T-helper 17 cell (primary cell): ENCODE measurements at places on chromosomes 16 and 17.

- no peak for DNase-seq
These were observed 560.3 kb downstream of the WWOX start for GRCh38 chr16:78659668-78660217.

DNA sequence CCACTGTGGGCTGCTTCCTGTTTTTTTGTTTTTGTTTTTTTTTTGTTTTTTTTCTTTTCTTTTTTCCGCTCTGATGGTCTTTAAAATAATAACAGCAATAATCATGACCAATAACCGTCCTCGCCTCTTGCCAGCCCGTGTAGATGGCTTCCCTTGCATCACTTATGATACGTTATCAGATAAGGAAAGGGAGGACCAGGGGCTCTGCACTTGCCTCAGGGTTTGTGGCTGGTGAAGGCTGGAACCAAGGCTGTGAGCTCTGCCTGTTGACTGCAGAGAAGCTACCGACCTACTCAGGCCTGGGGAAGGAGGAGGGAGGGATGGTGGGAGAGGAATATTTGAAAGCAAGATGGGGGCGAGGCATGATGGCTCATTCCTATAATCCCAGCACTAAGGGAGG is 114.0 kb upstream of the SDK2 start:
- no peak for DNase-seq

- no peak for DNase-seq
These were observed 14.5 kb upstream of the WDR45B start for GRCh38 chr17:82662711-82663261.

DNA sequence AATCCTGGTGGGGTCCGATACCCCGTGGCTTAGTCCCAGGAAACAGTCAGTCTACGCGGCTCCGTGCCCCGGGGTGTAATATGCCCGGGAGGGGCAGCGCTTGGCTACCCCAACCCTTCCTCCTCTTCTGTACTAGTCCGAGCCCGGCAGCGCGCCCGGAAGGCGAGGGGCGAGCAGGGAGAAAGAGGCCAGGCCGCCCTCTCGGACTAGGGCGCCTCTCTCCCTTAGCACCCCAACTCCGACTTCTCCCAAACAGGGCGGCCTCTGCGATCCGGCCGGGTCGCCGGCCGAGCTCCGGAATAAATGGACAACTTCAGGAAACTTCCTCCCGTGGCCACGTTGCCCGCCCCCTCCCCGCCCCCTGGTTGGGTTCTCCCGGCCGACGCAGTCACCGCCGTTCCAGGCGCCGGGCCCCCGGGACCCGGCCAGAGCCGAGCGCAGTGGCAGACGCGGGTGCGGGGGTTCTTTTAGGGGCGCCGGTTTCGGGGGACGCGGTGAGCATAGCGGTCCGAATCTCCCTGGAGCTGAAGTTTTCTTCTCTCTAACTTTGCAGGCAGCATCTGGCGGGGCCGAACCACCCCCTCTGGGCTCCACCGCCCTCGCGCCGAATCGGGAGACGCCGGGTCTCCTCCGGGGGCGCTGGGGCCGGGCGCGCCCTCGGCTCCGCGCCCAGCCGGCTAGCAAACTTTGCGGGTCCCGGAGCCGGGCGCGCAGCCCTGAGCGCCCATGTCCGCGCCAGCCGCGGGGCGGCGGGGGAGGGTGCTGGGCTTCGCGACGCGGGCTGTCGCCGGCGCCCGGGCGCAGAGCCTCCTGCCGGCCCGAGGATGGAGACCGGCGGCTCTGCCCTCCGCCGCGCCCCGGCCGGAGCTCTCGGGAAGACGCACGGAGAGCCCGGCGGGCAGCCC is at the start of gene SDK2:
Gene SDK2, minus strand, starts transcription at position 301 of the 905 bp plus-strand sequence. CDS start 357 bp downstream, outside the sequence.
- no peak for DNase-seq
